Heart right ventricle (tissue), 16 donors: ENCODE measurements at places on chromosomes 4 and X. TPM values are rescaled to one million over a fixed set of nuclear protein-coding genes. Genes with fewer than 3 reads are reported as not detected.

DNA sequence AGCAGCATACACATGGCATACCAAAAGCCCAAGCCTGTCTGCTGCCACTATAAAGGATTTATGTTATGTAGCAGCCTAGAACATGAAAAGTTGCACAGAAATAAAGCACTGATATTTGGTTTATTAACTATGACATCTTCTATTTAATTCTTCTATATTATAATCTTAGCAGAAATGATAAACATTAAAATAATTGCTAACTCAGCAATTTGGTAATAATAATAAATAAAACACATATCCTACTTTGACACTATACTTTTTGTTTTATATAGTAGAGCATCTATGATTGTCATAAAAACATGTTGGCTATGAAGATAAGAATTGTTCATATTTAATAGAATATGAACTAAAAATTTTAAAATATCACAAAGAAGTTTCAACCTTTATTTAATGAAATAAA lies 1733.3 kb upstream of the IGFBP7 start:
- DNase-seq = no peak

FMR1NB gene
- not detected for polyA plus RNA-seq

DNA sequence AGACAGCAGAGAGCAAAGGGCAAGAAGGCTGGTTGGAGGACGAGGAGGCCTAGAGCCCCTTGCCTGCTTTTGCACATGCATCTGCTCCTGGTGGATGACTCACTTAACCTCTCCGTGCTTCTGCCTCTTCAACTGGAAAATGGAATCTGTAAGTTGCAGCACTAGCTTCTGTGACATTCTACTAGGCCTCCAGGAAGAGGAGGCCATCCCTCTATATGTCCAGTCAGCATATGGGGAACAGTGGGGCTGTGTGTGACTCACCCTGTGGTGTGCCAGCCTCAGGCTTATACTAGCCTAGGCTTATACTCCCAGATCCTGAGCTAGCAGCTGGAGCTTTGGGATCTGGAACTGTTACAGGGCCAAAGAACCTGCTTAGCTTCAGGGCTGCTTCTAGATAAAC lies 36.0 kb downstream of the RTL9 start:
- DNase-seq = no peak

PWWP3B gene
- polyA plus RNA-seq = 2.9 TPM

FRG1 gene
- polyA plus RNA-seq = 44.7 TPM

DNA sequence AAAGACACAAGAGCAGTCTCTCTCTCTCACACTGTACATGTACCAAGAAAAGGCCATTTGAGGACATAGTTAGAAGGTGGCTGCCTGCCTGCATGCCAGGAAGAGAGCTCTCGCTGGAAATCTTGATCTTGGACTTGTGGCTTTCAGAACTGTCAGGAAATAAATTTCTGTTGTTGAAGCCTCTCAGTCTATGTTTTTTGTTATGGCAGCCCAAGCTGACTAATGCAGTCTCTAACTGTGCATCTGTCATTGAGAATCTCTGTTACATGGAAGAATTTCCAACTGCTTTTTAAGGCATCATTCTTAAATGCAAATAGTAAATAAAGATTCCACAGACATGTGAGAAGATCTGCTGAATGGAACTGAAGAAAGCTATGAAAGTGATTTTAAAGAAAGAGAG lies 198.3 kb downstream of the PCDH10 start:
- no peak for DNase-seq

- DNase-seq = no peak
Measured at GRCh38 chr4:17535242-17535641, 20.3 kb downstream of the CLRN2 start.

UCP1 gene
- polyA plus RNA-seq = 0.22 TPM
